ENCODE measurements at places on chromosomes 13 and 19.
A peak's percentile ranks its signal among the peaks of the same experiment; 100 is the strongest.

- DNase-seq = no peak
These were observed 182.5 kb downstream of the POU4F1 start for GRCh38 chr13:78420814-78421213.

- DNase-seq = no peak
These were observed 34.5 kb upstream of the GAS6 start for GRCh38 chr13:113898391-113898790.

- no peak for DNase-seq
These were observed 4.0 kb downstream of the KLK1 start for GRCh38 chr19:50819636-50820035.

GRCh38 chr13:101401196-101401595 is 15.1 kb downstream of the NALCN start:
- DNase-seq = no peak

- no peak for DNase-seq
These were observed 1.6 kb downstream of the ZNF71 start for GRCh38 chr19:56596676-56597075.

GRCh38 chr19:13839938-13840304 is 37.0 kb upstream of the NANOS3 start:
- peak; percentile 62 for DNase-seq

- DNase-seq = no peak
These were observed 521.3 kb downstream of the MYO16 start for GRCh38 chr13:109150696-109151095.
